Prostate gland (tissue), 2 donors: ENCODE measurements at places on chromosomes 3 and 15. TPM values are rescaled to one million over a fixed set of nuclear protein-coding genes. Genes with fewer than 3 reads are reported as not detected.

Gene RPL29
- 2,015 TPM for total RNA-seq

Gene DNAJC17
- 29.6 TPM for total RNA-seq

Gene HESX1
- 3.6 TPM for total RNA-seq

Gene PRKCI
- 74.4 TPM for total RNA-seq

Gene GPR149
- total RNA-seq, result not detected

Gene PLXND1
- 19.7 TPM for total RNA-seq

Gene KBTBD13
- not detected for total RNA-seq

Gene TYRO3
- 99.6 TPM for total RNA-seq

Gene TPRG1
- total RNA-seq, result 4.7 TPM

Gene PP2D1
- total RNA-seq, result not detected

Gene CDHR4
- not detected for total RNA-seq

Gene ECT2
- 10.3 TPM for total RNA-seq

Gene PLSCR2
- not detected for total RNA-seq

DNA sequence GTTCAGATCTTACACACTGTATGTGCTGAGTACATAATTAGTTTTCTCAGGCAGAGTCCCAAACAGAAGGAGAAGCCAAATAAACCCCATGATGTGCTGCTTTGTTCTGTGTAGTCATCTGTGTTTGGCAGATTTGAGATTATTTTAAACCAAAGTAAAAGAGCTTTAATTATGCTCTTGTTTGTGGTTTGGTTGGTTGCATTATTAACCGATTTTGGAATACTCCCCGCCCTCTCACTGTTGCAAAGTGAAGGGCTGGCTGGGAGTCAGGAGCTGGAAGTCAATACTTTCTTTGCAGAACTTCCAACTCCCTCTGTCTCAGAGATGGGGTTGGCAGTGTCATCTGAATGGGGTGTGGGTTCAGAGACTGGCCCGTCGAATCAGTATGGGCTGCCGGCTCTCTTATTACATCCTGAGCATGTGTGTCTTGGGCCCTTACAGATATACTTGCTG, 34.4 kb downstream of the SLCO3A1 start:
- H3K27me3 ChIP-seq, result no peaks in the 10 kb centered on the region
- DNase-seq, result no peak
- no peak overlapping the region for H3K27ac ChIP-seq
- no peaks in the 10 kb centered on the region for H3K36me3 ChIP-seq

DNA sequence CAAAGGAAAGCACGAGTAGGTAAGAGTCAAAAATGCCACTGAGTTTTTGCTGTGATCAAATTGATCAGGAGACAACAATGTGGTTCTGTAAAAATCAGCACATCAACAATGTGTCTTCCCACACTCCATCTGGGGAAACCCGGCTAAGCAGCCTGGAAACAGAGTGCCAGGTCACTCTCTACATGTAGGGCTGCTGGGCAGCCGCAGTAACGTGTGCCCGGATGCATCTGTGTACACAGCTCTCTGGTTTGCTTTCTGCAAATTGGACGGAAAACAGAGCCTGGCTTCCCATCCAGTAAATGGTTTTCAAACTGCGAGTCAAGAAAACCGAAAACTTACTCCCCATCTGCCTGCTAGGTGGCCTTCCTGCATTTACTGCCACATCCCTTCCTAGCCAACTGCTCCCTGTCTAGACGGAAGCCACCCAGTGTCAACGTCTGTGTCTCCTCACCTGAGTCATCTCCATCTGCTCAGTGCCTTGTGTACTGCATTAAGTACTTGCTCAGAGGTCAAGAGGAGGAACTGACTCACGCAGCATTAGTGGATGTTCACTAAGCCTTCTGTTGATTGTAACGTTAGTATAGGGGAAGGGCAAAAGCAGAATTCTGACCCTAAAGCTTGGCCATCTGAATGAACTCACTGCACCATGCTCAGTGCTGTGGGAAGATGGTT, 124.1 kb downstream of the TJP1 start:
- H3K27me3 ChIP-seq, result no peaks in the 10 kb centered on the region
- DNase-seq, result no peak
- no peaks in the 10 kb centered on the region for H3K4me1 ChIP-seq
- H3K4me3 ChIP-seq, result no peak overlapping the region
- H3K27ac ChIP-seq, result no peak overlapping the region

DNA sequence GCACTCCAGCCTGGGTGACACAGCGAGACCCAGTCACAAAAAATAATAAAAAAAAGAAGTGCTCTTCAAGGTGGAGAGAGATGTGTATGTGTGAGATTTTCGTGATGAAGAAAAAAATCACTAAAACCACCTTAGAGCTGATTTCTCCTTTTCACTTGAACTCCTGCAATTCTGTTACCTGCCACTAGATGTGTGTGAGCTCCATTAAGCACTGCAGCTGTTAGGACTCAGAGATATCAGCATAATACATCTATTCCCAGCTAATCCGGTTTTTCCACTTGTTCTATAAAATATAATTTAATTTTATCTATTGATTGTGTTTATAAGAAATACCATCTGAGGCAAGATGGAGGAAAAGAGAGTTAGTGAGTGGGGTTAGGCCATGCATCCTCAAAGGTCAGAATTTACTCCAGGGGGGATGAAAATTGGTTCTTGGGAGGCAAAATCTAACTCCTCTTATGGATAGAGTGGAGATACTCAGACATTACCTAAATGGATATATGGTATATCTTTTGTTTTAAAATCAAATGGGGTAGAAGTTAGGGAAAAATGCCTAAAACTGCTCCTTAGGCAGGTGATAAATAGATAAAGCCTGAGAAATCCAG, 152.7 kb downstream of the IL20RB start:
- H3K36me3 ChIP-seq, result no peaks in the 10 kb centered on the region
- no peak overlapping the region for H3K27ac ChIP-seq
- peaks cover 3% of the 10 kb centered on the region for H3K27me3 ChIP-seq
- no peak overlapping the region for H3K4me3 ChIP-seq

- DNase-seq, result no peak
- H3K4me3 ChIP-seq, result no peak overlapping the region
- H3K36me3 ChIP-seq, result no peaks in the 10 kb centered on the region
- H3K4me1 ChIP-seq, result no peaks in the 10 kb centered on the region
- no peaks in the 10 kb centered on the region for H3K27me3 ChIP-seq
These were observed 159.6 kb downstream of the GBE1 start for GRCh38 chr3:81601707-81602305.

GRCh38 chr15:49769225-49769624, 148.4 kb downstream of the DTWD1 start:
- H3K27ac ChIP-seq, result peak overlapping the region; percentile 20
- no peaks in the 10 kb centered on the region for H3K36me3 ChIP-seq
- no peak for DNase-seq
- no peaks in the 10 kb centered on the region for H3K4me1 ChIP-seq

- H3K27ac ChIP-seq, result no peak overlapping the region
- DNase-seq, result no peak
- no peaks in the 10 kb centered on the region for H3K36me3 ChIP-seq
- H3K4me3 ChIP-seq, result no peak overlapping the region
- H3K4me1 ChIP-seq, result no peaks in the 10 kb centered on the region
These were observed 16.9 kb upstream of the LACTB start for GRCh38 chr15:63104727-63105126.

DNA sequence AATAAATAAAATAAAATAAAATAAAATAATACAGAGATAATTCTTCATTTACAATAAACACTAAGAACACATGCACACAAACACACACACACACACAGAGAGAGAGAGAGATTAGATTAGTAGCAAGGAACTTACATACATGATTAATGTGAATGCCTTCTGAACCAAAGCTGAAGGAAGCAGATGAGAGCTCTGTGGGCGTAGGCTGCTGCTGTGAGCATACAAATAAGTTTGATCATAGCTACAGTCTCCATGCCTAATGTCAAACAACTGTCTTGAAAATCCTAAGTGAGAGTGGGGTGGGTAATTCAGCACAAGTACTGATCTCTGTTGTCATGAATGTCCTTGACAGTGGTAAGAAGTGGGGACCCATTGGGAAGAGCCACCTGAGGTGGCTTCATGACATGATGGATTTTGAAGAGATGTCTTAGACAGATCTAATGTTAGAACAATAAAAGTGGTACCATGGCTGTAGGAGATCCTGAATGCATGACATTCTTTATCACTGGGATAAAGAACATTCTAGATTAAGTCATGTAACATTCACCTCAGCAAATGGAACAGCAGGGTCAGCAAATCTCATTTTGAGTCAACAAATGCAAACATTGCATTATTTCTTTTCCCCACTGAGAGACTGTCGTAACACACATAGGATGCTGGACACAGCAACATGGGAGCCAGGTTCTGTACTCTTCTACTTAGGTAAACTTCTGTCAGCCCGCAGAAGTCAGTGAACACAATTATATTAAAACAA, 46.2 kb downstream of the CHL1 start:
- no peak overlapping the region for H3K4me3 ChIP-seq
- H3K27ac ChIP-seq, result no peak overlapping the region
- no peaks in the 10 kb centered on the region for H3K27me3 ChIP-seq
- no peaks in the 10 kb centered on the region for H3K4me1 ChIP-seq

GRCh38 chr3:73490453-73491286, 134.1 kb downstream of the PDZRN3 start:
- H3K36me3 ChIP-seq, result no peaks in the 10 kb centered on the region
- H3K27me3 ChIP-seq, result no peaks in the 10 kb centered on the region
- no peaks in the 10 kb centered on the region for H3K4me1 ChIP-seq

- H3K4me3 ChIP-seq, result no peak overlapping the region
- H3K27me3 ChIP-seq, result no peaks in the 10 kb centered on the region
- H3K36me3 ChIP-seq, result no peaks in the 10 kb centered on the region
- peaks cover 4% of the 10 kb centered on the region for H3K4me1 ChIP-seq
- H3K27ac ChIP-seq, result no peak overlapping the region
These were observed 11.0 kb upstream of the STARD5 start for GRCh38 chr15:81334768-81335435.

GRCh38 chr15:65893060-65893459, 23.8 kb downstream of the RAB11A start:
- H3K4me1 ChIP-seq, result no peaks in the 10 kb centered on the region
- no peak for DNase-seq
- no peak overlapping the region for H3K27ac ChIP-seq
- no peaks in the 10 kb centered on the region for H3K27me3 ChIP-seq

DNA sequence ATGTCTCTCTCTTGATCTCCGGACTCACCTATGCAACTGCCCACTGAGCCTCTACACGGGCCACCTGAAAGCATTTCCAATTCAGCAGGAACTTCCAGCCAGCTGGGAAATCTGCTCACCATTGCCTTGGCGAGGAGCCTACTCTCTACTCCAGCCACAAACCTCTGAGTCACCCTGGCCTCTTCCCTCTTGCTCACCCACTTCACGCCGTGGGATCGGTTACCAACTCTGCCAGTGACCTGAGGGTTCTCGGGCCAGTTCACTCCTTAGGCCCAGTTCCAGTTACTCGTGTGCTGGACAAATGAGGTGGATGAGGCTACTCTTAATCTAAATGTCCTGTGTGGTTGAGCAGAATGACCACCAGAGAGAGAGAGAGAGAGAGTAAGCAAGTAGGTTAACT, 70.1 kb downstream of the CEMIP start:
- no peaks in the 10 kb centered on the region for H3K27me3 ChIP-seq
- H3K36me3 ChIP-seq, result no peaks in the 10 kb centered on the region
- no peaks in the 10 kb centered on the region for H3K4me1 ChIP-seq
- H3K4me3 ChIP-seq, result no peak overlapping the region
- no peak for DNase-seq

- no peak overlapping the region for H3K27ac ChIP-seq
- no peaks in the 10 kb centered on the region for H3K27me3 ChIP-seq
- no peaks in the 10 kb centered on the region for H3K4me1 ChIP-seq
- no peaks in the 10 kb centered on the region for H3K36me3 ChIP-seq
- no peak for DNase-seq
These were observed 228.2 kb downstream of the OPA1 start for GRCh38 chr3:193821151-193821668.

DNA sequence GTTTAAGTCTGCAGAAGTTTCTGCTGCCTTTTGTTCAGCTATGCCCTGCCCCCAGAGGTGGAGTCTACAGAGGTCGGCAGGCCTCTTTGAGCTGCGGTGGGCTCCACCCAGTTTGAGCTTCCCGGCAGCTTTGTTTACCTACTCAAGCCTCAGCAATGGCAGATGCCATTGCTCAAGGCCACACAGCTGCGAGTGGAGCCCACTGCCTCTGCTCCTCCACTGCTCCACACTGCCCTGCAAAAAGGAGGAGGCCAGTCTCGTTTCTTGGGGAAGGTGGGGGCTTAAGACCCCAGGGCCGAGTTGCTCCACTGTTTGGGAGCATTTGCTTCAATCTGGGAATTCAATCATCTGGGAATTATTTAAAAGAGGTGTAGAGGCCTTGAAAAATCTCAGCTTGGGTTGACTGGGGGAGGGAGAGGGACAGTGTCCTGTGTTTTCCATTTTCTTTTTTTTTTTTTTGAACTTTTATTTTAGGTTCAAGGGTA, 144.6 kb upstream of the MEF2A start:
- DNase-seq, result no peak
- no peak overlapping the region for H3K4me3 ChIP-seq
- H3K27me3 ChIP-seq, result no peaks in the 10 kb centered on the region
- H3K4me1 ChIP-seq, result no peaks in the 10 kb centered on the region

DNA sequence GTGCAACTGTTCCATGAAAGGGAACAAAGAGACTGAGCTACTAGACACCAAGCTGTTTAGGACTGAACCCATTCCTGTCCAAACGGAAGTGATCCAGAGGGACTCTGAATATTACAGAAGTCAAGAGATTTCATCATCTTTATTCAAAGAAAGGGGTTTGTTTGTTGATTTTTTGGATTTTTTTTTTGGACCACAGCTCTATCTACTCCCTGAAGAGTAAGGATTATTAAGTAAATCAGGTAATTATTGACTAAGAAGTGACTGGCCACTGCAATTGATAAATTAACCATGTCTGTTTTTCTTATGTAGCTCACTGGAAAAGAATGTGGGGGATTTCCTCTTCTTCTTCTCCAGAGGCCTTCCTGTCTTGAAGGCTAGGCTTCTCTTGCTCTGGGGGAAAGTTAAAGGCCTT, 146.6 kb upstream of the TPM1 start:
- H3K4me1 ChIP-seq, result peaks cover 15% of the 10 kb centered on the region
- no peaks in the 10 kb centered on the region for H3K27me3 ChIP-seq
- no peak overlapping the region for H3K4me3 ChIP-seq
- H3K27ac ChIP-seq, result peak overlapping the region; percentile 67

DNA sequence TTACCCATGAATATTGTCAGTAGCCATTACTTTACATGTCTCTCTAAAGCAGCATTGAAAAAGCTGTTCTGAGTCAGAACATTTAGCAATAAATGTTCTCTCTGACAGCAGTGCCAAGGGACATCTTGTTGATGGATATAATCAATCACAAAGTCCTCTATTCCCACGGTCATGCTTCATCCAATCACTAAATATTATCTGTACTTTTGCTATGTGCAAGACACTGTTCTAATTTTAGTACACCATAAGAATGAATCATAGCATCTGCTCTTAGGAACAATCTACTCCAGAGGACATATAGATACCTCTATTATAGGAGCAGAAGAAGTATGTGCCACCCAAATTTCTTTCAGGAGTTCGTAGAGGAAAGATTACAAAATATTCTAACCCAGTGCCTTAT, 142.5 kb upstream of the MBNL1 start:
- DNase-seq, result no peak
- H3K36me3 ChIP-seq, result no peaks in the 10 kb centered on the region
- no peaks in the 10 kb centered on the region for H3K27me3 ChIP-seq
- no peak overlapping the region for H3K27ac ChIP-seq

GRCh38 chr15:87863152-87863551, 393.4 kb downstream of the NTRK3 start:
- H3K27me3 ChIP-seq, result no peaks in the 10 kb centered on the region
- H3K36me3 ChIP-seq, result no peaks in the 10 kb centered on the region
- H3K4me1 ChIP-seq, result no peaks in the 10 kb centered on the region
- H3K27ac ChIP-seq, result no peak overlapping the region
- no peak for DNase-seq
